ENCODE measurements at places on chromosomes 6 and 20. TPM values are rescaled to one million over a fixed set of nuclear protein-coding genes. Genes with fewer than 3 reads are reported as not detected.

BTN2A1 gene
- total RNA-seq = 19.6 TPM

DNA sequence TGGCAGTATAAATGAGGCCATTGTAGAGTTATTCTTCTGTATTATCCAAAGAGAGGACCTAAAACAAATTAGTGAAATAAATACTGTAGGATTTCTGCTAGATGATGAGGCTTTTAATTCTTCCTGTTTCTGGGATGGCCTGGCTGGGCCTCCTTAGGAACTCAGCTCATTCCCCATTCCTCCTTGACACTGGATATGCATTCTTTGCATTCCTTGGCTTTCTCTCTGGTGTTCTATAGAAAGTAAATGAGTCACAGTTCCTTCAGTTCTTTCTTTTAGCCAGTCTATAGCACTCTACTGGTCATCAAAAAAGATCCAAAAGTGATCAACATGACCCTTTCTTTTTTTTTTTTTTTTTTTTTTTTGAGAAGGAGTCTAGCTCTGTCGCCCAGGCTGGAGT, 8.6 kb downstream of the OR10C1 start:
- H3K4me3 ChIP-seq = no peak overlapping the region
- H3K4me1 ChIP-seq = no peaks in the 10 kb centered on the region
- H3K36me3 ChIP-seq = no peaks in the 10 kb centered on the region
- H3K27ac ChIP-seq = no peak overlapping the region
- H3K27me3 ChIP-seq = no peaks in the 10 kb centered on the region

- H3K27me3 ChIP-seq = no peaks in the 10 kb centered on the region
- no peak for DNase-seq
- H3K4me3 ChIP-seq = peak overlapping the region; percentile 82
Observed at GRCh38 chr20:382291-383115, 1.9 kb downstream of the TRIB3 start.

GRCh38 chr20:34037767-34038166, 44.1 kb downstream of the RALY start:
- H3K27me3 ChIP-seq = no peaks in the 10 kb centered on the region
- H3K27ac ChIP-seq = no peak overlapping the region
- H3K36me3 ChIP-seq = no peaks in the 10 kb centered on the region
- H3K4me1 ChIP-seq = no peaks in the 10 kb centered on the region

DNA sequence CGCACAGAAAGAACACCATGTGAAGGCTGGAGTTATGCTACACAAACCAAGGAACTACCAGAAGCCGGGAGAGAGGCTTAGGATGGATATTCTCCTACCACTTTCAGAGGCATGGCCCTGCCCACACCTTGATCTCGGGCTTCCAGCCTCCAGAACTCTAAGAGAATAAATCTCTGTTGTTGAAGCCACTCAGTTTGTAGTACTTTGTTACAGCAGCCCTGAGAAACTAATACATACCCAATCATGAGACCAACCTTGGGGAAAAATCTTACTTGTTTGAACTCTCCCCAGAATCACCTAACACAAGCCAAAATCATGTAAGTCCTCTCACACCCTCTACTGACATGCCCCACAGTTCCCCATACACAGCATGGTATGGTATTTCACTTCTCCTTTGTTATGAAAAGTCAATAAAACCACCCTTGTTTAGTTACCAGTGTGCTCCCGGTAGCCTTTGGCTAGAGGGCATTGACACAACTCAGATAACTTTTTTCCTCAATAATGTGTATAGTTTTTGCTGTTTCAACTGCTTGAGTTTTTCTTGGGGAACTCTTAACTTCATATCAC, 40.7 kb upstream of the SLC2A12 start:
- H3K4me1 ChIP-seq = no peaks in the 10 kb centered on the region
- H3K4me3 ChIP-seq = no peak overlapping the region
- no peak overlapping the region for H3K27ac ChIP-seq
- H3K27me3 ChIP-seq = no peaks in the 10 kb centered on the region
- no peaks in the 10 kb centered on the region for H3K36me3 ChIP-seq

- no peak overlapping the region for H3K4me3 ChIP-seq
- H3K4me1 ChIP-seq = no peaks in the 10 kb centered on the region
- no peak for DNase-seq
Observed at GRCh38 chr6:38055203-38055589, 235.7 kb downstream of the ZFAND3 start.

GRCh38 chr6:148118244-148118643, 224.4 kb upstream of the SASH1 start:
- DNase-seq = no peak
- H3K4me1 ChIP-seq = no peaks in the 10 kb centered on the region
- no peaks in the 10 kb centered on the region for H3K27me3 ChIP-seq
- H3K36me3 ChIP-seq = no peaks in the 10 kb centered on the region

- DNase-seq = no peak
- H3K4me3 ChIP-seq = no peak overlapping the region
- H3K27me3 ChIP-seq = no peaks in the 10 kb centered on the region
- H3K4me1 ChIP-seq = no peaks in the 10 kb centered on the region
- H3K36me3 ChIP-seq = no peaks in the 10 kb centered on the region
Observed at GRCh38 chr6:138229072-138229471, 10.8 kb upstream of the PBOV1 start.

GRCh38 chr20:41690702-41691101, 72.5 kb upstream of the CHD6 start:
- no peaks in the 10 kb centered on the region for H3K36me3 ChIP-seq
- no peak for DNase-seq
- H3K27ac ChIP-seq = no peak overlapping the region
- H3K27me3 ChIP-seq = no peaks in the 10 kb centered on the region
- H3K4me3 ChIP-seq = no peak overlapping the region
- no peaks in the 10 kb centered on the region for H3K4me1 ChIP-seq

RGS17 gene
- 1.8 TPM for total RNA-seq

DNA sequence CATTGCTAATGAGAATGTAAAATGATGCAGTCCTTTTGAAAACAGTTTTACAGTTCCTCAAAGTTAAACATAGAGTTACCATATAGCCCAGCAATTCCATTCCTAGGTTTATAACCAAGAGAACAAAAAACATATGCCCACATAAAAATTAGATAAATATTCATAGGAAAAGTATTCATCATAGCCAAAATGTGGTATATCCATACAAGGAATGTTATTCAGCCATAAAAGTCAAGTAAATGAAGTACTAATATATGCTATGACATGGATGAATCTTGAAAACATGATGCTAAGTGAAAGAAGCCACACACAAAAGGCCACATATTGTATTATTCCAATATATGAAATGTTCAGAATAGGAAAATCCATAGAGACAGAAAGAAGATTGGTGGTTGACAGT, 158.0 kb upstream of the CARMIL1 start:
- DNase-seq = no peak
- no peaks in the 10 kb centered on the region for H3K27me3 ChIP-seq
- H3K36me3 ChIP-seq = no peaks in the 10 kb centered on the region

CRISP2 gene
- not detected for total RNA-seq

GRCh38 chr20:63406011-63406410, 44.9 kb upstream of the CHRNA4 start:
- H3K4me3 ChIP-seq = no peak overlapping the region
- no peak for DNase-seq
- no peaks in the 10 kb centered on the region for H3K36me3 ChIP-seq
- H3K27me3 ChIP-seq = peaks cover 49% of the 10 kb centered on the region

COL9A3 gene
- 10.2 TPM for total RNA-seq

DNA sequence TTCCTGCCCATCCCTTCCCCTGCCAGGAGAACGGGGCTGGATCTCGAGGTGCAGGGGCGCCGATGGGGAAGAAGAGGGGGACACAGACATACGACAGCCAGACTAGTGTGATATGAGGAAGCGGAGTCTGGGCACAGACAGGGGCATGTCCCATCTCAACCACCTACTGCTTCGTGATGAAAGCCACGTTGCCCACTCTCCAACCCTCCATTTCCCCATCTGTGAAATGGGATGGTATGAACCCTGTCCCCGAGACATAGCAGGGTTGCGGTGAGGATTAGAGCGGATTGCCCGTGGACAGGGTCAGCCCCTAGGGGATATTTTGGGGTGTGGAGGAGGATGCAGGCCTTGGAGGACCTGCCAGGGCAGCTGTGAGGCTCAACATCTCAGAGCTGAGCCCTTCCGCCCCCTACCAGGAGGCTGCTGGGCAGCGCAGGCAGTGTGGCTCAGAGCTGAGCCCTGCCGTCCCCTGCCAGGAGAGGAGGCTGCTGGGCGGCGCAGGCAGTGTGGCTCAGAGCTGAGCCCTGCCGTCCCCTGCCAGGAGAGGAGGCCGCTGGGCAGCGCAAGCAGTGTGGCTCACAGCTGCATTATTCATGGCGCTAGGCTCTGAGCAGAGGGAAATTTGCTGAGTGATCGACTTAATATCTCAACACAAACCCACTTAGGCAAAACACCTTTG, 71.7 kb downstream of the GRM4 start:
- no peak overlapping the region for H3K27ac ChIP-seq
- peaks cover 5% of the 10 kb centered on the region for H3K27me3 ChIP-seq
- DNase-seq = no peak
- H3K4me3 ChIP-seq = no peak overlapping the region

WFDC2 gene
- total RNA-seq = 43.9 TPM

APOBEC2 gene
- not detected for total RNA-seq

DNA sequence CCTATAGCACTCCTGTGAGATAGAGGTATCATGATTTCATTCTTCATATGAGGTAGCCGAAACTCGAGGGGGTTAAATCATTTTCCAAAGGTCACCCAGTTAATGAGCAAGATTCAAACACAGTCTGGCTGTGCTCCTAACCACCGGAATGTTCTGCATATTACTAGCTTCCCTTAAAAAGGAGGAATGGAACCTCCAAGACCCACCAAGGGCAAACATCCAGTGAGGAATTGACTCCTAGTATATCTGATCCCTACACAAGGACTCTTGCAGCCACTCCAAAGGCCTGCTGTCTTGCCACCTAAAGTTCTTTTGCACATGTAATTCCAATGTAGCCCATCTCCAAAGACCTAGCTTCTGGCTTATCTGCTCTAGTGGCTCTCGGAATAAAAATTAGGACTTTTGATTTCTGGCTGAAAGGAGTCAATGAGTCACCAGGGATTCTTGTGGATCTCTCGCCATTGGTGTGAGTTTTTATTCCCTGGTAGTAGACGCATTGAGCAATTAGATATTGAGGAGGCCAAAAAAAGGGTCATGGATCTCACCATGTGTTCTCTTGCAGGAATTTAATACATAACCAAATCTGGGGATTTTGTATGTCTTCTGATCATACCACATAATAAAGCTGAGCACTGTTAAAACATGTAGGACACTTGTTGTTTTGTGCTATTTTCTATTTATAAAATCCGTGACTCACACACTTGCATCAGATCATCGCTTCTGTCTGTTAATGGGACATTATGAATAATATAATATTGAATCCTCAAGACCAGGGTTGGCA, 9.1 kb downstream of the BCAS1 start:
- no peak overlapping the region for H3K27ac ChIP-seq
- no peak for DNase-seq
- H3K4me1 ChIP-seq = no peaks in the 10 kb centered on the region
- no peak overlapping the region for H3K4me3 ChIP-seq
- no peaks in the 10 kb centered on the region for H3K36me3 ChIP-seq

DNA sequence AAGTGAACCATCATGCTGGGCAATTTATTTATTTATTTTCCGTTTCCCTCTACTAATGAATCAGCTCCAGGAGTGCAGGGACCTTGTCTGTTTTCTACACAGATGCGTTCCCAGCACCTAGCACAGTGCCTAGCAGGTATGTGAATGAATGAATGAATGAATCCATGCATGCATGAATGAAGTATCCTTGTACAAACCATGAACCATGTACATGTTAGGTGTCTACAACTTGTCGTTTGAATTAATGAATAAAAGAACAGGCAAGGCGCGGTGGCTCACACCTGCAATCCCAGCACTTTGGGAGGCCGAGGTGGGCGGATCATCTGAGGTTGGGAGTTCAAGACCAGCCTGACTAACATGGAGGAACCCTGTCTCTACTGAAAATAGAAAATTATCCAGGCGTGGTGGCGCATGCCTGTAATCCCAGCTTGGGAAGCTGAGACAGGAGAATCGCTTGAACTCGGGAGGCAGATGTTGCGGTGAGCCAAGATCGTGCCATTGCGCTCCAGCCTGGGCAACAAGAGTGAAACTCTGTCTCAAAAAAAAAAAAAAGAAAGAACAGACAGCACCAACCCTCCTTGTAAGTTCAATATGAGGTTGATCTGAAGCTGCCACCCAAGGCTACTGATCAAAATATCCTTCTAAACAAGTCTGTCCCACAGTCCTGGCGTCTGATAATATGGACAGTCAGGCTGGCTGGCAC, 27.3 kb upstream of the SLC9A8 start:
- DNase-seq = no peak
- H3K4me3 ChIP-seq = no peak overlapping the region
- H3K36me3 ChIP-seq = no peaks in the 10 kb centered on the region
- H3K4me1 ChIP-seq = no peaks in the 10 kb centered on the region
- no peaks in the 10 kb centered on the region for H3K27me3 ChIP-seq

GRCh38 chr6:157885876-157886275, 62.8 kb downstream of the SNX9 start:
- no peak for DNase-seq
- H3K27ac ChIP-seq = no peak overlapping the region
- no peaks in the 10 kb centered on the region for H3K27me3 ChIP-seq

DNA sequence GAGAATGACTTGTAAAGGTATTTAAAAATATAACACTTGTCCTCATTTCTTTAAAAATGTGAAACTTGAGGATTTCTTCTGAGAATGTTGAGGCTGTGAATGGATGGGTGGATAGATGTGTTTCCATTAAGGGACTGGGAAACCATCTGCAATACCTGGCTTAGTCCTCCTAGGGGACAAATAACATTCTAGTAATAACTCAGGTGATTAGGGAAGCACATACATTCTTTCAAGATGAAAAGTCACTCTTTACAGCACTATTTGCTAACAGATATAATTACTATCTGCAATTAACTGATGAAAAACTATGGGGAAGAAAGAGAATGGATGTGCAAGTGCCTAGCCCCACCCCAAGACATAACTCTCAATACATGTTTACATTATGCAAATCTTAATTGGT, 542.3 kb downstream of the CD83 start:
- H3K27ac ChIP-seq = no peak overlapping the region
- no peaks in the 10 kb centered on the region for H3K4me1 ChIP-seq
- no peak for DNase-seq
- no peaks in the 10 kb centered on the region for H3K27me3 ChIP-seq

MEI4 gene
- total RNA-seq = not detected

C20orf204 gene
- total RNA-seq = 0.66 TPM

GRCh38 chr6:144065213-144065660, 30.1 kb downstream of the SF3B5 start:
- H3K27me3 ChIP-seq = no peaks in the 10 kb centered on the region
- DNase-seq = no peak
- H3K4me3 ChIP-seq = peak overlapping the region; percentile 93
- no peaks in the 10 kb centered on the region for H3K36me3 ChIP-seq

MATN4 gene
- total RNA-seq = 0.33 TPM
